ENCODE measurements at places on chromosomes 2 and 18.

GRCh38 chr2:235609321-235609720 is 115.5 kb downstream of the AGAP1 start:
- DNase-seq = no peak

DNA sequence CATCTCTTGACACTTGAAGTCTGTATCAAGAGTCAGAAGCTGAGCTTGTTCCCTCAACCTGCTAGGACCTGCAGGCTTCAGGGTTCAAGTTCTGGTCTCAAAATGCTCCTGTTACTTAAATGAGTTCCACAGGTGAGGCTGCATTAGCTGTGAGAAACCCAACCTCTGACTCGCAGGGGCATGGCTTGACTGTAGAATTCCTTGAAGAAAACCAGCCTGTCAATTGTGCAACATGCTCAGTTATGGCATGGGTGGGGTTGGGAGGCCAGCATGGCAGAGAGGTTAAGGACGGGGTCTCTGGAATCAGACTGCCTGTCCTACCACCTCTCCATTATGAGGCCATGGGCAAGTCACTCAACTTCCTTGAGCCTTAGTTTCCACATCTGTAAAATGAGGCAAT is 235.8 kb downstream of the EN1 start:
- DNase-seq = no peak

DNA sequence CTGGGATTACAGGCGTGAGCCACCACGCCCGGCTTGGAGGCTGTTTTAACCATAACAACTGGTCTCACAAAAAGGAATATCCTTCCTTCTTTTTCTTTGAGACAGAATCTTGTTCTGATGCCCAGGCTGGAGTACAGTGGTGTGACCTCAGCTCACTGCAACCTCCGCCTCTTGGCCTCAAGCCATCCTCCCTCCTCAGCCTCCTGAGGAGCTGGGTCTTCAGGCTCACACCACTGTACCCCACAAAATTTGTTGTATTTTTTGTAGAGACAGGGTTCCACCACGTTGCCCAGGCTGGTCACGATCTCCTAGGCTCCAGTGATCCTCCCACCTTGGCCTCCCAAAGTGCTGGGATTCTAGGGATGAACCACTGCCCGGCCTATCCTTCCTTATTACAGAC is 21.7 kb downstream of the CTIF start:
- DNase-seq = no peak

GRCh38 chr2:239647052-239647819 is 246.4 kb upstream of the HDAC4 start:
- no peak for DNase-seq

GRCh38 chr2:3753561-3753960 is 50.2 kb downstream of the DCDC2C start:
- no peak for DNase-seq

GRCh38 chr2:135985826-135986393 is 484 bp upstream of the DARS1 start:
- DNase-seq = peak; percentile 76

- no peak for DNase-seq
Observed at GRCh38 chr18:50662775-50663383, 103.0 kb downstream of the MAPK4 start.

DNA sequence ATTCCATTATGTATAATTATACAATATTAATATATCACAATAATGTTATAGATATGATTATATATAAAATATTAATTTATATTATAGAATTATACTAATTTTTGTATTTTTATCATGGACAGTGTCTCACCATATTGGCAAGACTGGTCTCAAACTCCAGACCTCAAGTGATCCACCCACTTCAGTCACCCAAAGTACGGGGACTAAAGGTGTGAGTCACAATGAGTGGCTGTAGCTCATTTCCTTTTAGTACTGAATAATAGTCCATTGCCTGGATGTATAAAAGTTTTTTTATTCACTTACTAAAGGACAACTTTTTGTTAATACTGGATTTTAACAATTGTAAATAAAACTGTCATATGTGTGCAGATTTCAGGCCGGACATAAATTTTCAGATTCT is 417.6 kb upstream of the LINC00305 start:
- DNase-seq = no peak

- DNase-seq = no peak
Observed at GRCh38 chr2:119819846-119820245, 60.1 kb downstream of the PTPN4 start.

- DNase-seq = no peak
Observed at GRCh38 chr2:48414980-48415835, 114.7 kb upstream of the STON1 start.

GRCh38 chr2:113255140-113256070 is 23.3 kb downstream of the PAX8 start:
- DNase-seq = no peak

DNA sequence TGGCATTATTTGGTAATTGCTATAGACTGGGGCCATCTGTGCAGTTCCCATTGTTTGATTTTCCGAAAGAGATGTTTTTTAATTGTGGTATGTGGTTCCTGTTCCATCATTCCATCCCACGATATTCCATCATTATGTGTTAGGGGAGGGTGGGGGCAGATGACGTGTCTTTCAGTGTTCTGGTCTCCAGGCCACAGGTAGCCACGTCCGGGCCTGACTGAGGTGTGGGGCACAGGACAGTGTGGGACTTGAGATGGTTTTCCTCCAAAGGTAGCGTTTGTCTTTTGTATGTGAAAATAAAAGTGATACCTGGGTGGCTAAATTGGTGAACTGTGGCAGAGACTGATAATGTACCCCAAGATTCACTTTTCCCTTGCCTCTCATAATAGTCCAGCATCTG is 192.2 kb upstream of the HAAO start:
- DNase-seq = no peak

DNA sequence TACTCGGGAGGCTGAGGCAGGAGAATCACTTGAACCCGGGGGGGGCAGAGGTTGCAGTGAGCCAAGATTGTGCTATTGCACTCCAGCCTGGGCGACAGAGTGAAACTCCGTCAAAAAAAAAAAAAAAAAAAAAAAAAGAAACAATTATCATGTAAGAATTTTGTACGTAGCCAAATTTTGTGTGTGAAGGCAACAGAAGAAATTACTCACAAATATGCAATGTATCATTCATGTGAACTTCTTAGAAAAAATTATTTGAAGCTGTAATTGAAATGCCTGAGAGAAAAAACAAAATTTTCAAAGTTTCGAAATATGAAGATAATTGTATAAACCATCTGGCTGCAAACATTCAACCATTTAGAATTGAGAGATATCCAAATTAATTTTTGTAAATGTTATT is 204.8 kb upstream of the PARD3B start:
- DNase-seq = no peak

DNA sequence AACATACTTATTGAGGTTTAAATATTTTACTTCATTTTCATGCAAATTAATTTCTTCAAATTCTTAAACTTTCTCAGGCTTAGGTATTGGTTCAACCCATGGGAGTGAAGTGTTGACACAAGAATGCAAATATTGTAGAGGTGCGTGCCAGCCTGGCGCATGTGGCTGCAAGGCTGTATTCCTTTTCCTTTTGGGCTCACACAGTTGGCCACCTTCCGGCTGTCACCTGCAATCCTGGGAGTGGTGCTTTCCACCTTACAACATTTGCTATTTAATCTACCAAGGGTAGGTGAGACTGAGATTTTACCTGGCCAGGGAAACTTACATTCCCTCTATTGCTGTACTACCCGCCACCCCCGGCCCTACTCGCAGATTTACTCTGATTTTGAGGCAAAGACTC is 141.1 kb downstream of the DCC start:
- no peak for DNase-seq

GRCh38 chr18:23703987-23704384 is 14.7 kb downstream of the LAMA3 start:
- no peak for DNase-seq

- DNase-seq = no peak
Observed at GRCh38 chr2:218856167-218856895, 3.3 kb upstream of the WNT6 start.

DNA sequence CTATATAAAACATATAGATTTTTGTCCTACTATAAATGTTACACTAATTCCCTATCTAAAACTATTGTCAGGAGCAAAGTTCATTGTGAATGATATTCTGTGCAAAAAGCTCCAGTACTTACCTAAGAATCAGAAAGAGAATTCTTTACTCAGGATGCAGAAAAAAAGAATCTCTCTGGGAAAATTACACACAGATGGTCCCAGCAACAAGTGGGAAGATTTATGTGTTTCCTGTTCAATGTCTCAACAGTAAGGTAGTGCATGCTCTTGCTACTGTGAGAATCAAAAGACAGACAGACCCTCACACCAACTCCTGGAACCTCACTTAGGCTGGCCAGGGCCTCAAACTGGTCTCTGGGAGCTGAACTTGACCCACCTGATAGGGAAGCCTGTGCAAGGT is 11.2 kb upstream of the NAPG start:
- DNase-seq = no peak

- no peak for DNase-seq
Observed at GRCh38 chr2:160517731-160518130, 24.1 kb upstream of the RBMS1 start.

DNA sequence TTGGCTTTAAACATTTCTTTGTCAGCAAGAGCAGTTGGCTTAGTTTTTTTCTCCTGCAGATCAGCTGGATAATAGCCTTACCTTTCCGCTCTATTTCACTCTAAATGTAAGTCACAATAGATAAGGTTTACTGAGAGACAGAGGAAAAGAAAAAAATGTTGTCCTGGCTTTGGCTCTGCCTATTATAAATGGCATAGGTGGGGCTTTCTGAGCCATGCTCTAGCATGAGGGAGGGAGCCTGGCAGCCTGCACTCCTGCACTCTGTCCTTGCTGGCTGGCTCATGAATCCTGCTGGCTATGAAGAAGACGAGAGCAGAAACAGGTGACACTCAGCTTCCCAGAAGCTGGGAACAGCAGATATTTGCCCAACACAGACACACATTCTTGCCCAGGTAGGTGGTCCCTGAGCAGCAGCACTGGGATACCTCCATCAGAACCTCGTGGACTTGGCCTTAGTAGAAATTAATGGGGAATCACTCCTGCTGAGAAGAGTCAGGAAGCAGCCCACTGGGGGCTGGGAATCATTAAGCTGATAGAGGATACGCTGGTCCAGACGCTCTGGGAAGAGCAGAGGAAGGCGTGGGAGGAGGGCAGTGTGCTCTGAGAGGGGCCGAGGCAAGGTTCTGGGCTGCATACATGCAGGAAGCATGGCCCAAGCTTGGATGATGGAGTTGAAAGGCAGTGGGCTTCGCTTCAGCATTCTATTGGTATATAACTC is 514.4 kb upstream of the HS6ST1 start:
- no peak for DNase-seq
